ENCODE measurements at places on chromosomes 1 and 21.

DNA sequence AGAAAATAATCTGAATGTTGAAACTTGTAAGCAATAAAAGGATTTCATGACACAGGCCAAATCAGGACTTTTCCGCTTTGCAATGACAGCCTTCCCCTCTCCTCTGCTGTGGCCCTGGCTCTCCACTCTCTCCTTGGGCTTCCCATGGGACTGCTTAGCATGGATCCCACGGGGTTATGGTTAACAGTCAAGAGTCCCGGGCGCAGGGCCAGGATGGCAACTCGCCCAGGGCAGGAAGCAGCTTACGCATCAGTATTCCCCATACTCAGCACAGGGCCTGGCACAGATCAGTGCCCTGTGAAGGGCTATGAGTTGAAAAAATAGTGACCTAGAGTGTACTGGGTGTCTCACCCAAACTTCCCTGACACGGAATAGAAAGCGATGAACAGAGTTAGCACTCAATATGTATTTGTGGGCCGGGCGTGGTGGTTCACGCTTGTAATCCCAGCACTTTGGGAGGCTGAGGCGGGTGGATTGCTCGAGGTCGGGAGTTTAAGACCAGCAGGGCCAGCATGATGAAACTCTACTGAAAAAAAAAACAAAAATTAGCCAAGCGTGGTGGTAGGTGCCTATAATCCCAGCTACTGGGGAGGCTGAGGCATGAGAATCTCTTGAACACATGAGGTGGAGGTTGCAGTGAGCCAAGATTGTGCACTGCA lies 29.1 kb upstream of the GRHL3 start:
- DNase-seq: no peak

DNA sequence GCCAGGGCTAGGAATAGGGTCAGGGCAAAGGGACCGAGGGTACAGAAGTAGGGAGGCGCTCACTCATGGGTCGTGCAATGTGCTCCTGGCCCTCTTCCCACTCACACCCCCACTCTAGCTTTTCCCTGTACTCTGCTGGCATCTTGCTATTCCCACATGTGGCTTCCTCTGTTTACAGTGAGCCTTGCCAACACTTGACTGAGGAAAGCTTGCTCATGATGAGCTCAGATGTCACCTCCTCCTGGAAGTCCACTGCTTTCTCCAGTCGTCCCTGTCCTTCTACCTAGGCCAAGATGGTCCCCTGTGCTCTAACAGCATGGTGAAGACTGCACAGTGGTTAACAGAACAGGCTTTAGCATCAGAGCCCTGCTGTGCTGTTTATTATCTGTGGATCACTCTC lies 8.0 kb upstream of the RIMS3 start:
- no peak for DNase-seq

DNA sequence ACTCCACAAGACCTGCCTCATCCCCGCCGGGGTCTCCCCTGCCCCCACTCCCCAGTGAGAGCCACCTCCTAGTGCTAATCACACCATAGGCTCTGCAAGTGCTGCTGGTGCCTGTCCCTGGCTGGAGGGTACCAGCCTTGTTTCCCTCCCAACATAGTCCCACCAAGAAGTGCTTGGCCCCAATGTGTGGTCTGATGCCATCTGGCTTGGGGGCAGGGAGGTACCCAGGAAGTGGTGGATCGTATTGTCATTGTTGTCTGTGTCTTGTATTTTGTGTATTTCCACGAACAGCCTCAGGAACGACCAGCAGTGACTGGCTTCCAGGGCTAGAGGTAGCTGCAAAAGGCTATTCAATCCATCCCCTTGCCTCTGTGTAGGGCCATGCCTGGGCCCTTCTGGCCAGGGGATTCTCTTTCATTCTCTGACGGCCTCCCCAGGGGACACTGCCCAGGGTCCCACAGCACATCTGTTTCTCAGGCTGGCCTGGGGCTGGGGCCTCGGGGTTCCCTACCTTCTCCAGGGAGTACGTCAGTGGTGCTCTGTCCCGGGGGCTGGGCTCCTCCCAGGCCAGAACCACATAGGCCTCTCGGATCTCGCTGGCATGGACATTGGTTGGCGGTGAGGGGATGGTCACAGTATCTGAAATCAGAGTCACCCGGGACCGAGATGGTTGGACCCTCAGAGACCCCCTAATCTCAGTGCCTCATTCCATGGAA lies 22.8 kb downstream of the MYOM3 start:
- no peak for DNase-seq

- no peak for DNase-seq
Measured at GRCh38 chr1:39238476-39238875, 34.0 kb downstream of the MACF1 start.

GRCh38 chr1:113792986-113793385 lies 19.3 kb downstream of the RSBN1 start:
- no peak for DNase-seq

DNA sequence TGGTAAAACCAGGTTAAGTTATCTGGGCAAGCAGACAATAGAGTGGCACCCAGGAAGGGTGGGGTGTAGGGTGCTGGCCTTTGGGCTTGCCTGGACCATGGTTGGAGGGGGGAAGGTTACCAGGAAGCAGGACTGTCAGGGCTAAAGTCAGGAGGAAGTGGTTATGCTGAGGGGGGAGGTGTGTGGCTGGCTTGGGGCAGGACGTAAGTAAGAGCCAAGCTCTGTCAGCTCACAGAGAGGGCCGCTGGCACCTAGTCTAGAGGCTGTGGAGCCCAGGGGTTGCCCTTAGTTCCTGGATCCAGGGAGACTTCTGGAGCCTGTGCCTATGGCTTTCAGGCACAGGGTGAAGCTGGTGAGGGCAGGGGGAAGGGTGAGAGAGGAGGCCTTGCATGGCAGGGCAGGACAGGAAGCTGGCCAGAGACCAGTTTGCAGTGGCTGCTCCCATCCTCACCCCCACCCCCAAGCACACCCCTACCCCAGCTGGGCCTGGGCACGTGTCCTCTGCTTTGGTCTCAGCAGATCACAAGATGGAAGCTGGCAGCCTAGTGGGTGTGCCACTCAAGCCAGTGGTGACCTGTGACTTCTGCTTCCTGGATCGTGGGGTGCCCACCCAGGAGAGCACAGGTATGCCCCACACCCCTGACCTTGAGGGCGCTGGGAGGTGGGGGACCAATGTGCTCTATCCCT lies 20.5 kb upstream of the SMYD3 start:
- no peak for DNase-seq

Data from HEK293T (cell line).